WTC11 (cell line): ENCODE measurements at places on chromosomes 1 and 21. TPM values are rescaled to one million over a fixed set of nuclear protein-coding genes. Genes with fewer than 3 reads are reported as not detected.

SYT14 gene
- 10.6 to 12.0 TPM (median 10.9 TPM) in 3 replicates for total RNA-seq

RNF186 gene
- total RNA-seq, result not detected in 3 replicates

TMEM81 gene
- total RNA-seq, result 5.7 to 7.5 TPM (median 5.7 TPM) in 3 replicates

TSTD1 gene
- 74.5 to 107 TPM (median 100 TPM) in 3 replicates for total RNA-seq

HTR1D gene
- total RNA-seq, result 5.4 to 7.9 TPM (median 7.9 TPM) in 3 replicates

BRDT gene
- 0.13 to 0.21 TPM (median 0.18 TPM) in 3 replicates for total RNA-seq

CELA3B gene
- 4.4 to 6.7 TPM (median 5.0 TPM) in 3 replicates for total RNA-seq

NOS1AP gene
- 10.0 to 14.7 TPM (median 10.2 TPM) in 3 replicates for total RNA-seq

C1orf52 gene
- total RNA-seq, result 35.8 to 44.5 TPM (median 40.2 TPM) in 3 replicates

AGT gene
- 0.64 to 1.0 TPM (median 1.0 TPM) in 3 replicates for total RNA-seq

DNA sequence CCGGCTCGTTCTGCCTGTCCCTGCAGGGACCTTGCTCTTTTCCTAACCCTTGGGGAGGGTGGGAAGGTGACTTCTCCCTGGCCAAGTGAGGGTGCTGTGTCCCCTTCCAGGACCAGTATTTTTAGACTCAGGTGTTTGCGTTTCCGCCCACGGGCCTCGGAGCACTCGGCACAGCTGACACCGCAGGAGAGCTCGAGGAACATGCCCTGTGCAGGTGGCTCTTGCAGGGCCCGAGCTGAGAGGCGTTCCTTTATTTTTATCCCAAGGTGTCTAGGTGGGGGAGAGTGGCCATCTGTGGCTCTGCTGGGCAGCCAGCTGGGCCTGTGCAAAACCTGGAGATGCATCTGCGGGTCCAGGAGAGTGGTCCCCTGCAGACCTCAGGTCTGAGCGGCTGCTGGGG is 16.0 kb downstream of the PLCH2 start:
- no peak overlapping the region for H3K27ac ChIP-seq
- no peaks in the 10 kb centered on the region for H3K4me1 ChIP-seq
- peaks cover 7% of the 10 kb centered on the region for H3K27me3 ChIP-seq
- H3K36me3 ChIP-seq, result peaks cover 5% of the 10 kb centered on the region; the same call in 1 of the 2 replicates

DNA sequence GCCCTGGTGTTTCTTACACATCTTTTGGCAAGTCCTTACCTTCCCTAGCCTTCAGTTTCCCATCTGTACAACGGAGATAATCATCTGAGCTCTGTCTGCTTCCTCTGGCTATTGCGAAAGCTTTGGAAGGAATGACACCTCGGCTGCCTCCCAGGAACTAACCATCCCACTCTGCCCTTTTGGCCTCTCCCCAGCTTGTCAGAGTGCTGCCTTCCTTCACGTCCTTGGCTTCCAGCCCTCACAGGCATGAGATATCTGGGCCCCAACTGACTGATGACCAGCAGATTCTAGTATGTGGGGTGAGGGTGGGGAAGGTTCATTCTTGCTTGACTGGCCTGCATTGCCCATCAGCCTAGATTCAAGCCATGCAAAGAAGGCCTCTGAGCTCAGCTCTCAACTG is 253.1 kb upstream of the FGGY start:
- H3K4me3 ChIP-seq, result no peak overlapping the region
- peaks cover 7% of the 10 kb centered on the region for H3K4me1 ChIP-seq
- H3K27me3 ChIP-seq, result no peaks in the 10 kb centered on the region
- DNase-seq, result no peak
- H3K36me3 ChIP-seq, result peaks cover 9% of the 10 kb centered on the region

GRCh38 chr1:150225546-150225945 is 10.4 kb downstream of the ANP32E start:
- no peak overlapping the region for H3K27ac ChIP-seq
- H3K36me3 ChIP-seq, result peaks cover 61% of the 10 kb centered on the region
- H3K4me3 ChIP-seq, result no peak overlapping the region
- H3K27me3 ChIP-seq, result no peaks in the 10 kb centered on the region
- no peaks in the 10 kb centered on the region for H3K4me1 ChIP-seq

- no peaks in the 10 kb centered on the region for H3K27me3 ChIP-seq
- peak overlapping the region; percentile 90 for H3K27ac ChIP-seq
- peak overlapping the region; percentile 14 for H3K4me3 ChIP-seq
- H3K36me3 ChIP-seq, result peaks cover 5% of the 10 kb centered on the region
- peaks cover 19% of the 10 kb centered on the region for H3K4me1 ChIP-seq
These were observed 83.2 kb downstream of the CLDN17 start for GRCh38 chr21:30083225-30083945.

DNA sequence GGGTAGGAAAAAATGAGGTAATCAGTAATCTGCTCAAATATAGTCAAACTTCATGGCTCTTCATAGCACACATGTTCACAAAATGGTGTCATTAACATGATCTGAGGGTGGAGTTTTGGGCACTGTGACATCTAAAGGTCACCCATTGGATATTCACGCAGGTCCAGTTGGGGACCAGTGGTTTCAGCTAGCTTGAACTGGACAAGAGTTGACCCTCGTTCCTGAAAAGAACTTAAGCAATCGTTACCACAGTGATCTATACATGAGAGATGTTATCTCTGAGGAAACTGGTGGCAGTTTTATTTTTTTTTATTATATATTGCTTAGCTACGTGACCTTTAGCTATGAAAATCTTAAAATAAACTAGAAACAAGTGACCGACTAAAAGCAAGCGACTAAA is 3.0 kb upstream of the OR2C3 start:
- no peaks in the 10 kb centered on the region for H3K27me3 ChIP-seq
- peaks cover 3% of the 10 kb centered on the region for H3K4me1 ChIP-seq
- H3K4me3 ChIP-seq, result no peak overlapping the region
- H3K36me3 ChIP-seq, result no peaks in the 10 kb centered on the region
- no peak for DNase-seq

GRCh38 chr1:221865808-221866207 is 123.9 kb upstream of the DUSP10 start:
- no peak overlapping the region for H3K27ac ChIP-seq
- H3K36me3 ChIP-seq, result no peaks in the 10 kb centered on the region
- H3K27me3 ChIP-seq, result no peaks in the 10 kb centered on the region
- no peak overlapping the region for H3K4me3 ChIP-seq

- H3K4me3 ChIP-seq, result no peak overlapping the region
- H3K27me3 ChIP-seq, result no peaks in the 10 kb centered on the region
- no peak overlapping the region for H3K27ac ChIP-seq
- no peaks in the 10 kb centered on the region for H3K36me3 ChIP-seq
- H3K4me1 ChIP-seq, result 0 out of 2 replicates have a peak, but pooled peaks cover 3% of the 10 kb centered on the region
- no peak for DNase-seq
These were observed 8.9 kb downstream of the ADAM30 start for GRCh38 chr1:119887427-119887826.

DNA sequence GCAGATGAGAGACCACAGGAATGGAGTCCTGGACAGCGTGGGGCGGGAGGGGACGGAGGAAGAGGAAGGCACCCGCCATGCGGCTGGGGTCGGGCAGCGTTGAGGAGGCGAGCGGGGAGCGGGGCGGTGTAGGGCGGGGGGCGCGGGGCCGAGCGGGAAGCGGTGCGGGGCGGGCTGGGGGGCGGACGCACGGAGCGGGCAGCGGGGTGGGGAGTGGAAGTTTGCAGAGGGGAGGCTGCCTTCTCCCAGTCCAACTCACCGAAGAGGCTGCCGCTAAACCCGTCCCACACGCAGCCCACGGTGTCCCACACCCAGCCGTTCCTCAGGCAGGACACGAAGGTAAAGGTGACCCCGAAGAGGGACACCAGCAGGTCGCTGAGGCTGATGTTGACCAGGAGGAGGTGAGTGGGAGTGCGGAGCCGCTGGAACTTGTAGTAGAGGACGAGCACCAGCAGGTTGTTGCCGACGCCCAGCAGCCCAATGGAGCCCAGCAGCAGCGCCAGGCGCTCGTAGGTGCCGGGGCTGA is 483 bp downstream of the CHML start:
- peaks cover 18% of the 10 kb centered on the region for H3K27me3 ChIP-seq
- peak overlapping the region; percentile 80 for H3K4me3 ChIP-seq
- peak; percentile 40 for DNase-seq
- peaks cover 43% of the 10 kb centered on the region for H3K36me3 ChIP-seq
- peaks cover 26% of the 10 kb centered on the region for H3K4me1 ChIP-seq

- DNase-seq, result no peak
- H3K4me1 ChIP-seq, result peaks cover 30% of the 10 kb centered on the region
- no peaks in the 10 kb centered on the region; the same call in 1 of the 2 replicates for H3K27me3 ChIP-seq
- no peaks in the 10 kb centered on the region for H3K36me3 ChIP-seq
- H3K27ac ChIP-seq, result no peak overlapping the region
These were observed 397.5 kb downstream of the KIF26B start for GRCh38 chr1:245552331-245552730.

- H3K36me3 ChIP-seq, result no peaks in the 10 kb centered on the region
- no peaks in the 10 kb centered on the region for H3K4me1 ChIP-seq
- no peak for DNase-seq
- H3K4me3 ChIP-seq, result no peak overlapping the region
- peaks cover 13% of the 10 kb centered on the region for H3K27me3 ChIP-seq
These were observed 142.1 kb upstream of the PTGFR start for GRCh38 chr1:78348496-78349284.

- H3K4me3 ChIP-seq, result no peak overlapping the region
- H3K27ac ChIP-seq, result no peak overlapping the region
- no peaks in the 10 kb centered on the region; the same call in 1 of the 2 replicates for H3K27me3 ChIP-seq
- no peaks in the 10 kb centered on the region for H3K4me1 ChIP-seq
- no peak for DNase-seq
These were observed 43.2 kb downstream of the C1orf198 start for GRCh38 chr1:230824919-230825721.

DNA sequence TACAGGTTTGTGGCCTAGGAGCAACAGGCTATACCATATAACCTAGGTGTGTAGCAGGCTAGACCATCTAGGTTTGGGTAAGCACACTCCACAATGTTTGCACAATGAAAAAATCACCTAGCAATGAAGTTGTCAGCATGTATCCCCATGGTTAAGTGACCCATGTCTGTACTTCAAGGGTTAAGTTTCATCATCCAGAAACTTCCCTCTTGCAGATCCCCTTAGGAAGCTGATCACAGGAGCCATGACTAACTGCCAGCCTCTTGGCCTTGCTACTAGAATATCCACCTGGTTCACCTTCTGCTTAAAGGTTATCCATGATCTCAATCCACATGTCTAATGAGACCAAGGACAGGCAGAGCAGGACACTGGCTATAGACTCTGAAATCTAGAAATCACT is 3.5 kb upstream of the UBXN10 start:
- peaks cover 22% of the 10 kb centered on the region for H3K4me1 ChIP-seq
- H3K36me3 ChIP-seq, result no peaks in the 10 kb centered on the region
- DNase-seq, result no peak
- H3K27me3 ChIP-seq, result peaks cover 60% of the 10 kb centered on the region
- no peak overlapping the region for H3K27ac ChIP-seq

GRCh38 chr1:54047384-54048305 is 5.4 kb downstream of the TMEM59 start:
- no peak overlapping the region; the same call in 1 of the 2 replicates for H3K27ac ChIP-seq
- H3K36me3 ChIP-seq, result peaks cover 7% of the 10 kb centered on the region
- peaks cover 3% of the 10 kb centered on the region for H3K4me1 ChIP-seq
- no peak overlapping the region for H3K4me3 ChIP-seq

DNA sequence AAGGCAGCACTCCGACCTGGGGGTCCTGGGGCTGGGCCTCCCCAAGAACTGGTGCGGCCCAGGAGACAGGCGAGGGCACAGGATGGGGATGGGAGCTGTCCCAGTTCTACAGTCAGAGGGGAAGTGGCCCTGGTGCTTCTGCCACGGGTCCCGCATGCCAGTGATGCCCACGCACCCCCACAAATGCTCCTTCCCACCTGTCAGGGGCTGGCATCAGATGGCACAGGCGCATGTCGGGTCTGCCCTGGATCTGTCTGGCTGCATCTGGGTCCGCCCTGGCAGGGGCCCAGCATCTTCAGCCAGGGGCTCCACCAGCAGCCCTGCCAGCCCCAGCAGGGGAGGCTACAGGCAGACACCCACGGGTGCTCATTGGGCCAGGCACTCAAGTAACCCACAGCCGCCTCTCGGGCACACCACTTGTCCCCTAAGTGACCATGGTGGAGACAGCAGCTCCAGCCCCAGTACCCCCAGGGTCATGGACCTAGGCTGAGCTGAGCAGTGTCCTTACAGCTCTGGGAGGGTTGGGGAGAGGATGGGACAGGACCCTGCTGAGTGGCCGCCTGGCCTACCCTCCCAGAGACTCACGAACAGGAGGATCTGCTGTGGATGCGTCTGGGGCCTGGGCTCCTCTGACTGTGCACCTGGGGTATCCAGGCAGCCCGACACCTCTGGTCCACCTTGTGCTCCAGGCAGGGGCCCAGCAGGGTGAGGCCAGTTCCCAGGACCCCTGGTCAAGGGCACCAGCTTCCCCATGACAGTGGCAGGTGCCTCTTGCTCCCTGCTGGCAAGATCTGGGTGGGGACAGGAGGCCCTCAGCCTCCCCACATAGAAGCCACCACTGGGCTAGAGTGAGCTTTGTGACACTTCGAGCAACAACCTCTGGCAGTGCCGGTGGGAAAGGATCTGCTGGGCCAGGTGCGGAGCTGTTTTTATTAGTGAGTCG is 5.4 kb downstream of the SMIM1 start:
- H3K4me1 ChIP-seq, result peaks cover 15% of the 10 kb centered on the region
- H3K4me3 ChIP-seq, result no peak overlapping the region
- no peaks in the 10 kb centered on the region for H3K27me3 ChIP-seq
- no peak for DNase-seq

GRCh38 chr1:248757784-248758195 is 2.2 kb upstream of the LYPD8 start:
- no peak overlapping the region for H3K27ac ChIP-seq
- no peaks in the 10 kb centered on the region for H3K4me1 ChIP-seq
- peaks cover 43% of the 10 kb centered on the region for H3K36me3 ChIP-seq
- no peak for DNase-seq

GRCh38 chr1:14765773-14766172 is 167.3 kb downstream of the KAZN start:
- no peak overlapping the region for H3K27ac ChIP-seq
- peaks cover 5% of the 10 kb centered on the region; the same call in 1 of the 2 replicates for H3K36me3 ChIP-seq
- H3K4me3 ChIP-seq, result no peak overlapping the region
- H3K4me1 ChIP-seq, result peaks cover 83% of the 10 kb centered on the region
- 0 out of 2 replicates have a peak, but pooled peaks cover 2% of the 10 kb centered on the region for H3K27me3 ChIP-seq

- H3K4me3 ChIP-seq, result no peak overlapping the region
- H3K36me3 ChIP-seq, result no peaks in the 10 kb centered on the region
- peaks cover 32% of the 10 kb centered on the region for H3K4me1 ChIP-seq
- no peak for DNase-seq
These were observed 366.6 kb upstream of the NCAM2 start for GRCh38 chr21:20631633-20632032.

GRCh38 chr1:109816175-109816811 is 52.6 kb upstream of the EPS8L3 start:
- DNase-seq, result no peak
- no peak overlapping the region for H3K4me3 ChIP-seq
- H3K4me1 ChIP-seq, result no peaks in the 10 kb centered on the region
- peaks cover 9% of the 10 kb centered on the region for H3K36me3 ChIP-seq
- H3K27me3 ChIP-seq, result no peaks in the 10 kb centered on the region; the same call in 1 of the 2 replicates

DNA sequence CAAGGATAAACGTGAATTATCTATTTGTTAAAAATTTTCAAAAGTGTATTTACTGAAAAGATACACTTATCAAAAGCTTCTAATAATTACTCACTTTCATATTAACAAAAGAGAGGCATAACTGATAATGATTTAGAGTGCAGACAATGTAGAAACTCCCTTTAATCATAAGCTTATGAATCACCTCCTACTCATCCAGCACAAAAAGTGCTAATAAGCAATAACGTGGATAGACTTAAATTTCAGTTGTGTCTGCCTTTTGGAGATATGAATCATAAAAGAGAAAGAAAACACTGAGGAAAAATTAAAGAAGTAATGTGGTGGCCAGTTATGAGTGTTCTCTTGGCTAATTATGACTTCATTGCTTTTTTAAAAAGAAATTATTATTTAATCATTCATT is 827.6 kb upstream of the B3GALT2 start:
- H3K27me3 ChIP-seq, result no peaks in the 10 kb centered on the region
- H3K4me1 ChIP-seq, result no peaks in the 10 kb centered on the region
- no peak overlapping the region for H3K27ac ChIP-seq

GRCh38 chr1:47685763-47686066 is 247.9 kb downstream of the FOXD2 start:
- H3K36me3 ChIP-seq, result no peaks in the 10 kb centered on the region
- H3K27me3 ChIP-seq, result no peaks in the 10 kb centered on the region; the same call in 1 of the 2 replicates
- H3K27ac ChIP-seq, result no peak overlapping the region
- DNase-seq, result no peak
- H3K4me1 ChIP-seq, result peaks cover 38% of the 10 kb centered on the region
